ENCODE measurements at places on chromosomes 4 and X. TPM values are rescaled to one million over a fixed set of nuclear protein-coding genes. Genes with fewer than 3 reads are reported as not detected.

- H3K27me3 ChIP-seq = no peaks in the 10 kb centered on the region
- no peaks in the 10 kb centered on the region for H3K36me3 ChIP-seq
- peak overlapping the region; percentile 85 for H3K27ac ChIP-seq
- H3K4me3 ChIP-seq = no peak overlapping the region
- peak; percentile 74 for DNase-seq
Observed at GRCh38 chr4:183588169-183588675, 70.8 kb downstream of the RWDD4 start.

DNA sequence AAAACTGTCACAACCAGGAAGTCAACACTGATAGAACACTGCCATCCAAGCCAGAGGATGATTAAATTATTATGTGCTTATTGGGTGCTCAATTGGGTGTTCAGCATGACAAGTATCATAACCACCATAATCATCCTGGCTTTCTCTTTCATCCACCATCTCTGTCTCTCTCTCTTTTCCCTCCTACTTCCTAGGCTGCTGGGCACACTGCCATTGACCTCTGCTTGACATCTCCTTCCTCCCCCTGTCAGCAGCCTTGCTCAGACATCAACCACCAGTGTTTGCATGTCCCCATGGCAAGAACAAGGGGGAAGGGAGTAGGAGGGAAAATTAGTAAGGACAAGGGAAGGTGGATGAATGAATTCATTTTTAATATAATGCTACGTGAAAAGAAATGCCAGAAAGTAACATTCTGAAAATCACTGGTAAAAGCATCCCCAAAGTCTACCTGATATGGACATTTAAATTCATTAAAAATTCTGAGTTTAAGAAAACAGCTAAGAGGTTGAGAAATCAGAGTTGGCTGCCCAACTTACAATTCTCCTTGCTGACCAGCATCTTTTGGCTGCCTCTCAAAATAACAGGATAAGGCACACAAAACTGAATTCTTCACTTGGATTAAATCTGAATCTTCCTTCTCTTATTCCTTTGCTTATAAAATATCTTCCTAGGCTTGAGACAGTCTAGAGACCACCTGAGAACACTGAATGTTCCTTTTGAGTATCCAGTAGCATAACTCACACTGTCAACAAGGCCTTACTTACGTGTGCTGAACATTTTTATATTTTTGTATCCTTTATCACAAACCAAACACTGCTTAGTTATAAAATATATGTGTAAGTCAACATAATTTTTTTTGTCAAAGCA is 48.5 kb downstream of the SNCA start:
- no peaks in the 10 kb centered on the region for H3K27me3 ChIP-seq
- H3K4me3 ChIP-seq = no peak overlapping the region
- no peaks in the 10 kb centered on the region for H3K36me3 ChIP-seq
- H3K27ac ChIP-seq = no peak overlapping the region

GRCh38 chr4:54276641-54277430 is 47.7 kb downstream of the PDGFRA start:
- no peak overlapping the region for H3K27ac ChIP-seq
- H3K27me3 ChIP-seq = no peaks in the 10 kb centered on the region
- H3K4me1 ChIP-seq = peaks cover 38% of the 10 kb centered on the region
- no peak for DNase-seq
- H3K4me3 ChIP-seq = peak overlapping the region; percentile 30
- H3K36me3 ChIP-seq = no peaks in the 10 kb centered on the region

DNA sequence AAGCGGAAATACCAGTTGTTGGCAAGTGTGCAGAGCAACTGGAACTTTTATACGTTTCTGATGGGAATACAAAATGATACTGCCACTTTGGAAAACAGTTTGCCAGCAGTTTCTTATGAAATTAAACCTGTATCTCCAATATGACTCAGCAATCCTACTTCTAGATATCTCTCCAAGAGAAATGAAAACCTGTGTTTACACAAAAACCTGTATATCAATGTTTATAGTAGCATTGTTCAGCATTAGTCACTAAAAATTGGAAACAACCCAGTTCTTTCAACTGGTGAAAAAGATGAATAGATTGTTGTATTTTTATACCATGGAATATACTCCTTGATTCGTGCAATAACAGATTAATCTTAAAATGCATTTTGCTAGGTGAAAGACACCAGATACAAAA is 26.8 kb downstream of the ATP7A start:
- no peak for DNase-seq
- no peak overlapping the region for H3K27ac ChIP-seq
- no peaks in the 10 kb centered on the region for H3K27me3 ChIP-seq

Gene H2BW2
- not detected for total RNA-seq

Gene TCEAL2
- total RNA-seq = not detected

Data from gastrocnemius medialis (tissue), 4 donors.